ENCODE measurements at places on chromosomes 4 and X. TPM values are rescaled to one million over a fixed set of nuclear protein-coding genes. Genes with fewer than 3 reads are reported as not detected.

GRCh38 chrX:129450123-129450522 is 73.2 kb downstream of the SMARCA1 start:
- H3K4me3 ChIP-seq = no peak overlapping the region
- peaks cover 27% of the 10 kb centered on the region for H3K36me3 ChIP-seq
- no peak overlapping the region for H3K27ac ChIP-seq
- no peak for DNase-seq
- no peaks in the 10 kb centered on the region for H3K4me1 ChIP-seq
- H3K27me3 ChIP-seq = no peaks in the 10 kb centered on the region

- DNase-seq = no peak
- H3K4me3 ChIP-seq = no peak overlapping the region
- H3K27ac ChIP-seq = no peak overlapping the region
- no peaks in the 10 kb centered on the region for H3K27me3 ChIP-seq
- H3K4me1 ChIP-seq = no peaks in the 10 kb centered on the region
Observed at GRCh38 chrX:153412746-153413720, 1.8 kb downstream of the ZFP92 start.

DNA sequence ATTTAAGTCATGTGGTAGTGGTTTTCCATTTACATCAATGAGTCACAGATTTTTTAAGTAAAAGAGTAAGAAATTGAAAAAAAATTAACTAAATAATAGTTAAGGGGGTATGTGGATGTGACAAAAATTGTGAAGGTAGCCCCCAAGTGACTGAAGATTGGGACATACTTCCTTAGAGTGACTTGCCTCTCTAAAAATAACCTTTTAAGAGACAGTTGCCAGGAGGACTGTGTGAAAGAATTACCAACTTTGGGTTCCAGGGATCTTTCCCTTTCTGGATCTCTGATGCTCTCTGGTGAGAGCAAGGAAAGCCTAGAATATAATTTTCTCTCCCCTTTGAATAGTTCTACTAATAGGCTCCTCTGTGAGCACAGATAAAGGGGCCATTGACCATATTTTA is 42.7 kb downstream of the NHSL2 start:
- H3K27me3 ChIP-seq = no peaks in the 10 kb centered on the region
- H3K27ac ChIP-seq = no peak overlapping the region
- DNase-seq = no peak
- H3K4me1 ChIP-seq = no peaks in the 10 kb centered on the region
- H3K4me3 ChIP-seq = no peak overlapping the region
- no peaks in the 10 kb centered on the region for H3K36me3 ChIP-seq

TLR7 gene
- total RNA-seq = not detected

TRAM1L1 gene
- total RNA-seq = 0.72 TPM

GPM6B gene
- not detected for total RNA-seq

DNA sequence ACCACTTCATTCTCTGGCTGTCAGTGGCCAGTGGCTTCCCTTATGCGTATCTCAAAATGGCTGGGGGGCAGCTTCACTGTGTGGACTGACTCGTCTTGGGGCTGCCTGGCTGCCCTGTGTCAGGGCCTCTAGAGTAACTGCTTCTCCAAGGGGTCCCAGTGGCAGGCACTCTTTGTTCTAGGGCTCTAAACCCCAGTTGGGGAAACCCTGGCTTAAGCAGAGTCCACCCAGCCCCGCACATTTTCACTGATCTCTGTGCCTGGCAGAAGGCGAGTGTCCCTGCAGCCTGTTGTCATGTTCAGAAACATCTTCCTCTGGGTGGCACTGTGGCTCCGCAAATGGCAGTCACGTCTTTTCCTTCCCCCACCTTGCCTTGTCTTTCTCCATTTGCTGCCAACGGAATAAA is 59.7 kb downstream of the NBDY start:
- H3K36me3 ChIP-seq = no peaks in the 10 kb centered on the region
- no peak for DNase-seq
- no peaks in the 10 kb centered on the region for H3K27me3 ChIP-seq
- H3K27ac ChIP-seq = no peak overlapping the region

- H3K4me1 ChIP-seq = no peaks in the 10 kb centered on the region
- no peak for DNase-seq
- H3K36me3 ChIP-seq = no peaks in the 10 kb centered on the region
- H3K27ac ChIP-seq = no peak overlapping the region
Observed at GRCh38 chr4:127604949-127605709, 27.6 kb upstream of the INTU start.

GRCh38 chrX:97030947-97031346 is 147.2 kb downstream of the RPA4 start:
- no peaks in the 10 kb centered on the region for H3K27me3 ChIP-seq
- H3K4me1 ChIP-seq = no peaks in the 10 kb centered on the region
- no peaks in the 10 kb centered on the region for H3K36me3 ChIP-seq

GRCh38 chrX:13094828-13095341 is 50.5 kb upstream of the FAM9C start:
- peaks cover 10% of the 10 kb centered on the region for H3K4me1 ChIP-seq
- H3K36me3 ChIP-seq = no peaks in the 10 kb centered on the region
- no peaks in the 10 kb centered on the region for H3K27me3 ChIP-seq
- no peak for DNase-seq
- H3K27ac ChIP-seq = peak overlapping the region; percentile 81

DNA sequence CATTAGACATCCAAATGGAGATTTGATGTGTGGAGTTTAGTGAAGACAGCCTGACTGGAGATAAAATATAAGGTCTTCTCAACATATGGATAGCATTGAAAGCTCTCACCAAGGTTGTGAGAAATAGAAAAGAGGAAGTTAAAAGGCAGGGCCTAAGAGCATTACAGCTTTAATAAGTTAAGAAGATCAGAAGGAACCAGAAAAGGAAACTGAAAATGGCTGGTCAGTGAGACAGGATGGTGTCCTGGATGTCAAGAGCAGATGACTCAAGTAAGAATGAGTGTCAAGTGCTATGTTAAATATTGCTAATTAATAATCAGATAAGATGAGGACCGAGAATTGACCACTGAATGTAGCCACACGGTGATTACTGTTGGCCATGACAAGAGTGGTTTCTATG is 642.9 kb downstream of the STPG2 start:
- no peak overlapping the region for H3K4me3 ChIP-seq
- H3K36me3 ChIP-seq = no peaks in the 10 kb centered on the region
- no peaks in the 10 kb centered on the region for H3K4me1 ChIP-seq
- H3K27me3 ChIP-seq = no peaks in the 10 kb centered on the region
- DNase-seq = no peak

DNA sequence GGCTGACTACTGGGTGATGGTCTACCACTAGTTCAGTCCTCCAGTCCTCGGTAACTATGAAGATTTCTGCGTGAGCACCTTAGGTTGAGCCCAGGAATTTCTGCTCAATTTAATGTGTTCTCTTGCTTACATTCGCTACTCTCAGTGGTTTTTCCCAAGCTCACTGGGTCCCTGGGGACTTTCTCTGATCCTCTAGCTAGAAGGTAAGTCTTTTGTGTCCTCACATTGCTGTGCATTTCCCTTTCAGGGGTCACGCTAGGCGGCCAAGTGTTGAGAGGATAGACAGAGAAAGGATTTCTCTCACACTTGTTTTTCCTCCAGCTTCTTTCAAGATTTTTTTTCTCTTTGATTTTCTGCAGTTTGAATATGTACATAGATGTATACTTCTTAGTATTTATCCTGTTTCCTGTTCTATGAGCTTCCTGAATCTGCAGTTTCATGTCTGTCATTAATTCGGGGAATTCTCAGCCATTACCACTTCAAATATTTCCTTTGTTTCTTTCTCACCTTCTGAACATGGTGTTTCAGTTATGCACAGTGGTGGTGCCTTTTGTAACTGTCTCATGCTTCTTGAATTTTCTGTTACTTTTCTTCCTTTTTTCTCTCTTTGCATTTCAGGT is 17.5 kb downstream of the MAGEA9 start:
- no peaks in the 10 kb centered on the region for H3K27me3 ChIP-seq
- DNase-seq = no peak
- H3K4me1 ChIP-seq = no peaks in the 10 kb centered on the region
- no peak overlapping the region for H3K27ac ChIP-seq
- no peaks in the 10 kb centered on the region for H3K36me3 ChIP-seq
- H3K4me3 ChIP-seq = no peak overlapping the region

DNA sequence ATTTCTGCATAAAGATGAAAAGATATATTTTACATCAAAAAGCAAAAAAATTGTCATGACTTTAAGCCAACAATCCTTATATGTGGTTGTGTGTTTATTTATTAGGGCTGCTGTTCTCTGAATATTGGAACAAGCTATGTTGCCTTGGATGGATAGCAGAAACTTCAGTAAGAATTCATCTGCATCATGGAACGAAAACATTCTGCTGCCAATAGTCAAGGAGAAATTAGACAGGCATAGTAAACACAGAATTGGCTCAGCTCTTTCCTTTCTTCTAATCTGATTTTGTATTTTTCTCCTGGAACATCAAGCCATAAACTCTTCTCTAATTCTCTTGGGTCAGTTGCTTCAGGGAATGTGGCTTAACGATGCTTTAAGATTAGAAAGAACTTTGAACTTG is 1257.0 kb downstream of the NLGN4X start:
- H3K4me1 ChIP-seq = no peaks in the 10 kb centered on the region
- no peak overlapping the region for H3K27ac ChIP-seq
- no peaks in the 10 kb centered on the region for H3K36me3 ChIP-seq
- no peak overlapping the region for H3K4me3 ChIP-seq
- H3K27me3 ChIP-seq = no peaks in the 10 kb centered on the region
- no peak for DNase-seq

DRP2 gene
- total RNA-seq = 0.15 TPM

DNA sequence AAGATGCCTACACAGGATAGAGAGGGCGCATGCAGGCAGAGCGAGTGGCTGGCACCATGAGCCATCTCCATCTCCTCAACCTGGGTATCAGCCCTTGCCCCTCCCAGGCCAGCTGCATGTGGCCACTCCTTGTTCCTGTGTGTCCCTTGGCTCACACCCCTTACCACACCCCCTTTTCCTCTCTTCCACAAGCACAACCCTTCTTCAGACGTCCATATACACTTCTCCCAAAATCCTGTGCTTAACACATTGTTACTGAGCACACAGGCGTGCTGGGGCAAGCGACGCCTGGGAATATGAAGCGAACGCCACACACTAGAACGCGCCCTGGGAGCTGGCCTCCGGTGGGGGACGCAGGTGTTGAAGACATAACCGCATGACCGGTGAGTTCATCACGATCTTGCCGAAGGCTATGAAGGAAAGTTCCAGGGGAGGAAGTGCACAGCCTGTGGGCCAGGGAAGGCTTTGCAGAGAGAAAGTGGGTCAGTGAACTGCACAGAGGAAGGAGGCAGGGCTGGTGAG is 19.1 kb upstream of the KIAA0232 start:
- peak overlapping the region; percentile 19 for H3K4me3 ChIP-seq
- H3K27ac ChIP-seq = peak overlapping the region; percentile 18
- peaks cover 18% of the 10 kb centered on the region for H3K4me1 ChIP-seq
- H3K27me3 ChIP-seq = no peaks in the 10 kb centered on the region
- no peaks in the 10 kb centered on the region for H3K36me3 ChIP-seq
- DNase-seq = no peak
